Activated T-helper 17 cell treated with anti-CD3 and anti-CD28 coated beads, Interleukin-2, amount 50 U/mL, for 72 hours (primary cell): ENCODE measurements at places on chromosomes 5 and 9.
A peak's percentile ranks its signal among the peaks of the same experiment; 100 is the strongest.

GRCh38 chr9:111914749-111915424, 18.3 kb downstream of the UGCG start:
- H3K27ac ChIP-seq: peak overlapping the region; percentile 87
- no peaks in the 10 kb centered on the region for H3K27me3 ChIP-seq
- H3K4me1 ChIP-seq: peaks cover 44% of the 10 kb centered on the region
- H3K4me3 ChIP-seq: peak overlapping the region; percentile 66
- peak; percentile 56 for ATAC-seq

GRCh38 chr5:51227963-51228470, 155.2 kb upstream of the ISL1 start:
- H3K4me1 ChIP-seq: no peaks in the 10 kb centered on the region
- no peaks in the 10 kb centered on the region for H3K27me3 ChIP-seq
- H3K27ac ChIP-seq: no peak overlapping the region
- no peak for ATAC-seq
- H3K36me3 ChIP-seq: no peaks in the 10 kb centered on the region

DNA sequence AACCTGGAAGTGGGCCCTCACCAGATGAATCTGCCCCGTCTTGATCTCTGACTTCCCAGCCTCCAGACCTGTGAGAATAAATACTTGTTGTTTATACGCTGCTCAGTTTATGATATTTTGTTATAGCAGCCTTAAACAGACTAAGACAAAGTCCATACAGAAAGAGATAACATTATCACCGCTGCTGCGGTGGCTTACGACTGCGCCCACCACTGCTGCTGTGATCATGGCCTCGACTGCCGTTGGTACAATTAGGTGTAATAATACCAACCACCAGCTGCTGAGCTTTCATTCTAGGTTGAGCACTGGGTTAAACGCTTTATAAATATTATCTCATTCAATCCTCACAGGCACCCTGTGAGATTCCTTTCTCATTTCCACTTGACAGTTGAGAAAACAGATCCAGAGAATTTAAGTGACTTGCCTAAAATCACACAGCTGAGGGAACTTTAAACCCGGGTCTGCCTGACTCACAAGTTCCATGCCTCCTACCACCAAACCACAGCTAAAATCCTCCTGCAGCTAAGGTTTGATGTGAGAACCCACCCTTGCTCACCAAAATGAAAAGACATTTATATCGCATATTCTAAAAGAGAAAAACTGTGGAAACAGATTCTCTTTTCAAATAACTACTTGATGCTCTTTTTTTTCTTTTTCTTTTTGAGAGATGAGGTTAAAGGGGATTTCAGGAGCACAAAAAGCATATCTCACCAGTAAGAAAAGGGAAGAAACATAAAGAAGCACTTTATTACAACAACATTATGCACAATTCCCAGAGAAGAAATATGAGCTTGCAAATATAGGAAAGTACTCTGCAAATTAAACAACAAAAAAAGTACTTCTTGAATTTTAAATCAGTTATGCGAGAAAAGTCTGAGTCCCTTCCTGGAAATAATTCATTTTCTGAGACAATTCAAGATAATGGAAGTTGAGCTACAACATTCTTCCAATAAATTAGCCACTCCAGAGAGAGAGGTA, 23.9 kb downstream of the GOLM1 start:
- H3K4me1 ChIP-seq: no peaks in the 10 kb centered on the region
- H3K4me3 ChIP-seq: no peak overlapping the region
- no peak for ATAC-seq
- H3K27ac ChIP-seq: no peak overlapping the region
- no peaks in the 10 kb centered on the region for H3K27me3 ChIP-seq

- peaks cover 54% of the 10 kb centered on the region for H3K36me3 ChIP-seq
- no peak overlapping the region for H3K27ac ChIP-seq
- no peak overlapping the region for H3K4me3 ChIP-seq
- H3K27me3 ChIP-seq: no peaks in the 10 kb centered on the region
- peaks cover 16% of the 10 kb centered on the region for H3K4me1 ChIP-seq
- ATAC-seq: no peak
Measured at GRCh38 chr5:121984250-121984649, 22.5 kb downstream of the SRFBP1 start.

- no peak overlapping the region for H3K27ac ChIP-seq
- no peaks in the 10 kb centered on the region for H3K27me3 ChIP-seq
- ATAC-seq: no peak
Measured at GRCh38 chr5:126912616-126913200, 117.7 kb downstream of the MARCHF3 start.

DNA sequence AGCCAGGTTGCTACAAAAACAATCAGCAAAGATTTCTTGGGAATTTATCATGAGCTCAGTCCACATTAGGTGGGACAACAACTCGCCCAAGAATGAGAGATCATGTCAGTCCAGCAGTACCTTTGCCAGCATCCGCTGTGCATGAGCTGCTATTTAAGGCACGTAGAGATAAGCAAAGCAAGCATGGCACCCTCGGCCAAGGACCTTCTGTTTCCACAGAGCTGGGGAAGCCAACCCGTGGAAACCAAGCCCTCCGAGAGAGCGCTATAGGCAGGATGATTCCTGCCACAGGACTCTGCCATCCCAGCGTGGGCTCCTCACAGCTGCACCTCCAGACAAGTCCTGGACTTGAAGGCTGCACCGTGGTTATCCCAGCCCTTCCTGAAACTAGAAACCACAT, 189.5 kb upstream of the PPP1R26 start:
- no peaks in the 10 kb centered on the region for H3K36me3 ChIP-seq
- no peak for ATAC-seq
- H3K4me1 ChIP-seq: no peaks in the 10 kb centered on the region
- no peak overlapping the region for H3K4me3 ChIP-seq
- peaks cover 21% of the 10 kb centered on the region for H3K27me3 ChIP-seq

- H3K4me1 ChIP-seq: no peaks in the 10 kb centered on the region
- no peak overlapping the region for H3K4me3 ChIP-seq
- ATAC-seq: no peak
- H3K27me3 ChIP-seq: no peaks in the 10 kb centered on the region
Measured at GRCh38 chr9:127815512-127816361, 13.1 kb downstream of the FPGS start.

DNA sequence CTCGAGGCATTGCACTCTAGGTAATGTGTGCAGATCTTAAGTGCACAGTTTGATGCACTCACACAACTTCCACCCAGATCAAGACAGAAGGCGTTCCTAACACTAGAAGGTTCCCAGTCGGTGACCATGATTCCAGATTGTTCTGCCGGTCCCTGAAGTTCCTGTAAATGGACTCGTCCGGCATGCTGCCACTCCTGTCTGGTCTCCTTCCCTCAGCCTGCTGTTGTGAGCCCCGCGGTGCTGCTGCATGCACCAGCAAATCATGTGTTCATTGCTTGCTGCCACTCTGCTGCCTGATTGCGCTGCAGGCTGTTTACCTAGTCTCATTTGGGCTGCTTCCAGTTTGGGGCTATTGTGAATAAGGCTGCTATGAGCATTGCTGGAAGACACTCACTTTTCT, 11.5 kb downstream of the STKLD1 start:
- no peak overlapping the region for H3K27ac ChIP-seq
- H3K36me3 ChIP-seq: no peaks in the 10 kb centered on the region
- no peak for ATAC-seq
- no peak overlapping the region for H3K4me3 ChIP-seq

DNA sequence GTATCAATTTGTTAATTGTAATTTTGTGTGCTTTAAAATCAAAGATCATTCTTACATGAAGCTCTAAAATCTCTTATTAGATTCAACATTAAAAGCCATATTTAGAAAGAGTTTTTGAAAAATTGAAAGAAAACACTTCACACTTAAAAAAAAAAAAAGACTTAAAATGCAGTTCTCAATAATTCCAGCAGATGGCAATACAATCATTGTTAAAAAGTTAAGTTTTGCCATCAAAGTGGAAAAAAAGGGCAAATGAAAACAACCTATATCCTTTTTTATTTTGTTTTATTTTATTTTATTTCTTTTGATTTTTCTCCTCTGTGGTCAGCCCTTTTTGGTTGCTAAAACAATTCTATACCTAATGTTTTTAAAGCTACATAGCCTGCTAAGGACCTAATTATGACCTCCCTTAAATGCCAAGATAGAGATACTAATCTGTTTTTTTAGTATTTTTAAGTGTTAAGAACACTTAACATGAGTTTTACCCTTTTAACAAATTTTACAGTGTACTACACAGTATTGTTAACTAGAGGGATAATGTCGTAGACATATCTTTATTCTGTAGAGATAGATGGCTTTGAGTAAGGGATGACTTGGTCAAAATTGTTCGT, 154.2 kb upstream of the DAB2 start:
- peaks cover under 1% of the 10 kb centered on the region for H3K27me3 ChIP-seq
- no peak overlapping the region for H3K27ac ChIP-seq
- peaks cover 6% of the 10 kb centered on the region for H3K4me1 ChIP-seq
- ATAC-seq: no peak

GRCh38 chr5:120258123-120258522, 206.0 kb upstream of the PRR16 start:
- no peaks in the 10 kb centered on the region for H3K27me3 ChIP-seq
- no peak overlapping the region for H3K4me3 ChIP-seq
- ATAC-seq: no peak

DNA sequence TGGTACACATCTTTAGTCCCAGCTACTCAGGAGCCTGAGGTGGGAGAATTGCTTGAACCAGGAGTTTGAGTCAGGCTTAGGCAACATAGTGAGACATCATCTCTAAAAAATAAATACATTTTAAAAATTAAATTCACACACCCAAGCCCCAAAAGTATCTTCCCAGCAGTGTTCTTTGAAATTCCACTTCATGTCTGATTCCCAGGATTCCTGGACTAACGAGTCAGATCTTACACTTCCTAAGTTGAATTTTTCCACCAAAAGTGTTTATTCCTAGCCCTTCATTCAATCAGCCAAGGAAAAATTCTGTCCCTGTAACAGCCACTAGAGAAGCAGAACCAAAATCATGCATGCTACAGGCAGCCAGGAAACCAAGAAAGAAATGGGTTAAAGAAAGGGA, 970.9 kb downstream of the EFNA5 start:
- H3K4me3 ChIP-seq: no peak overlapping the region
- no peak for ATAC-seq
- no peaks in the 10 kb centered on the region for H3K36me3 ChIP-seq
- no peaks in the 10 kb centered on the region for H3K4me1 ChIP-seq

DNA sequence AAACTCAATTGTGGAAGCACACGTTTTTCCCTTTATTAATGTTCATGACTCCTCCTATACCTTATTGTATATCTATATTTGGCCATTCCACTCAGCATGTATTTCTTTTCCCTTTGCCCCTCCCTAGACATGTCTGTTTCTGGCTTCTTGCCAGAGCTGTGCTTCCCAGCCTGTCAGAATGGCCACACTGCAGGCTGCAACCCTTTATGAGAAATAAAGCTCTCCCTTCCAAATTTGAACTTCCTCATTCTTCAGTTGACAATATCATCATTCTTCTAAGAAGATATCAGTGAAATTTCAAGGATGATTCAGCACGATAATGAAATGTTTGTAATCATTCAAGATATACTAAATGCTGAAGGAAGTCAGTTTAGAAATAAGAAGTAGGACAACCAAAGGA, 107.6 kb upstream of the PRSS3 start:
- H3K36me3 ChIP-seq: no peaks in the 10 kb centered on the region
- H3K4me1 ChIP-seq: no peaks in the 10 kb centered on the region
- no peak overlapping the region for H3K27ac ChIP-seq

GRCh38 chr5:9046756-9047481, 499.0 kb downstream of the SEMA5A start:
- H3K36me3 ChIP-seq: no peaks in the 10 kb centered on the region
- no peak overlapping the region for H3K27ac ChIP-seq
- H3K27me3 ChIP-seq: no peaks in the 10 kb centered on the region
- ATAC-seq: no peak

GRCh38 chr5:54093861-54094260, 216.5 kb downstream of the ARL15 start:
- ATAC-seq: no peak
- no peaks in the 10 kb centered on the region for H3K27me3 ChIP-seq
- H3K4me1 ChIP-seq: no peaks in the 10 kb centered on the region
- H3K27ac ChIP-seq: no peak overlapping the region

DNA sequence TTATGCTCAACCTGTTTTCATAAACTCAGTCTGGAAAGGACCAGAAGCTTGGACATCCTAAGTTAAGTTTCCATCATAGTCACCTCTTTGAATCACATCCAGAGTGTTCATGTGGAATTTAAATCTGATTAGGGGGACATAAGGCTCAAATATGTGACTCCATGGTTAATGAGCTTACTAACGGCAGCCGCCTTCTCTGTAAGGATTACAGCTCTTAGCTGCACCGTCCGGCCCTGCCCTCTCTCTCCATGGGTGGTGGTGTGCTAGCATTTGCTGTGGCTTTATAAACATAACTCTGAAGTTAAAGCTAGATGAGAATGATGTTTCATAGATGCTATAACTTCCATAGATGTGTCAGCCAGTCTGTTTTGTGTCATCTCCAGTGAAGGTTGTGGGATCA, 156.5 kb downstream of the TRIO start:
- peaks cover 4% of the 10 kb centered on the region for H3K27me3 ChIP-seq
- H3K4me1 ChIP-seq: peaks cover 3% of the 10 kb centered on the region
- ATAC-seq: no peak
- no peak overlapping the region for H3K27ac ChIP-seq

DNA sequence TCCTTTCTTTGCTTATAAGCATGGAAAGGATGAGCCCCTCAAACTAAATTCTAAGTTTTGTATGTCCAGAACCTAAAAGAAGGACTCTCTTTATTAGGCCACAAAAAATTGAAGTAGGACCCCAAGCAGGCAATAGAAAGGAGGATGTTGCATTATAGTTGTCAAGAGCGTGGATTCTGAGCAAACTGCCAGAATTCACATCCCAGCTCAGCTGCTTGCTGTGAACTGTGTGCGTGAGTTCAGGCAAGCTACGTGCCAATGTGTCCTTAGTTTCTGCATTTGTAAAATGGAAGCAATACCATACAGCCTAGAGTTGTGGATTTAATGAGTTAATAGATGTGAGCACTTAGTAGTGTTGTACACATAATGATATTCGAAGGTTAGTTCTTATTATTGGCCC, 70.6 kb upstream of the SLC44A1 start:
- H3K4me1 ChIP-seq: no peaks in the 10 kb centered on the region
- H3K4me3 ChIP-seq: no peak overlapping the region
- ATAC-seq: no peak
- H3K27ac ChIP-seq: no peak overlapping the region
- no peaks in the 10 kb centered on the region for H3K27me3 ChIP-seq

- ATAC-seq: no peak
- no peak overlapping the region for H3K27ac ChIP-seq
- peaks cover 5% of the 10 kb centered on the region for H3K4me1 ChIP-seq
- no peaks in the 10 kb centered on the region for H3K36me3 ChIP-seq
- H3K27me3 ChIP-seq: peaks cover 5% of the 10 kb centered on the region
- H3K4me3 ChIP-seq: no peak overlapping the region
Measured at GRCh38 chr9:69900406-69900805, 79.8 kb downstream of the CFAP95 start.

- no peak for ATAC-seq
- no peaks in the 10 kb centered on the region for H3K36me3 ChIP-seq
Measured at GRCh38 chr5:78586251-78586650, 62.3 kb downstream of the LHFPL2 start.

DNA sequence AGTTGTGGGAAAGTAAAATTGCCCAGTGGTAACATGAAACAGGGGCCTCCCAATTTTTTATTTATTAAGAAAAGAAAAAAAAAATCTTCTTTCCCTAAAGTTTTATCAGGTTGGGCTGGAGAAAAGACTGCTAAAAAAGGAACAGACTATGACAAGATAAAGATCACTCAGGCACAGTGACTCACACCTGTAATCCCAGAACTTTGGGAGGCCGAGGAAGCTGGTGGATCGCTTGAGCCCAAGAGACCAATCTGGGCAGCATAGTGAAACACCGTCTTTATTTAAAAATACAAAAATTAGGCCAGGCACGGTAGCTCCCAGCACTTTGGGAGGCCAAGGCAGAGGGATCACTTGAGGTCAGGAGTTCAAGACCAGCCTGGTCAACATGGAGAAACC, 312.5 kb downstream of the CETN3 start:
- H3K36me3 ChIP-seq: no peaks in the 10 kb centered on the region
- no peaks in the 10 kb centered on the region for H3K4me1 ChIP-seq
- no peak for ATAC-seq
- H3K4me3 ChIP-seq: no peak overlapping the region
- H3K27ac ChIP-seq: no peak overlapping the region
